ENCODE measurements at places on chromosomes 7 and 10.
A peak's percentile ranks its signal among the peaks of the same experiment; 100 is the strongest.

DNA sequence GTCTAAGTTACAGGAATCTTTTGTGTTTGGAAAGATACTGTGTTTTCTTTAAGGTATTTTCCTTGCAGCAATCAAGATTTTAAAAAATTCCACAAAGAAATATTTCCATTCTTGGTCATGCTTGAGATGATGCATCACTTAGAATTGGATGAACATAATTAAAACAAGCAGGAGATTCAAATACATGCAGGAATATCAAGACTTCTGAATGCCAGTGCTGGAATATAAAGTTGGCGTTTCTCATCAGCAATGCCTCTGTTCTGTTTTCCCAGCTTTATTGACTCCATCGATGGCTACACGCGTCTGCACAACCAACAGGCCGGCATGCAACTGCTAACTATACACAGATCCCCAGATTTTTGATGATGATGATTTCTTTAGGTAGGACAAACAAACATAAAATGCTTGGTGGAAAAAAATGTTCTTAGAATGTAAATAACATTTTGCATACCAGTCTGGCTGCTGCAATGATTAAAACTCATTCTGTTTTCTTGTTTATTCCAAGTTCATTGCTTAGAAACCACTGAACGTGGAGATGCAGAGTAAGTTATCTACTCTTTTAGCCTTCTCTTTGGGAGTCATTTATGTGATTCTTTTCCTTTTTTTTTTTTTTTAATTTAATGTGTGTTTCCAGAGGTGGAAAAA lies 91.3 kb upstream of the FAM171A1 start:
- DNase-seq = no peak

DNA sequence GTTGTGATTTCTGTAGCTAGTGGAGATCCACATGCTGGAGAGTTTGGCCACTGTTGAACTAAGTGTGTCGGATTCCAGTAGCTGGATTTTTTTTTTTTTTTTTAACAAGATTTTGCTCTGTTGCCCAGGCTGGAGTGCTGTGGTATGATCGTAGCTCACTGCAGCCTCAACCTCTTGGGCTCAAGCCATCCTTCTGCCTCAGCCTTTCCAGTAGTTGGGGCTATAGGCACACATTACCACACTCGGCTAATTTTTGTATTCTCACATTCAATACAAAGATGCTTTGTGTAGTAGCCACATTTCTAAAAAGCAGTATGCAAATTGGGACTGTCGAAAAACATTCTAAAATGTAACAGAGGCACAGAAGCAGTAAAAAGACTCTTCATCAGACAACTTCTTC lies 63.5 kb downstream of the RABGEF1 start:
- no peak for DNase-seq

GRCh38 chr10:54434782-54435181 lies 366.2 kb downstream of the PCDH15 start:
- no peak for DNase-seq

DNA sequence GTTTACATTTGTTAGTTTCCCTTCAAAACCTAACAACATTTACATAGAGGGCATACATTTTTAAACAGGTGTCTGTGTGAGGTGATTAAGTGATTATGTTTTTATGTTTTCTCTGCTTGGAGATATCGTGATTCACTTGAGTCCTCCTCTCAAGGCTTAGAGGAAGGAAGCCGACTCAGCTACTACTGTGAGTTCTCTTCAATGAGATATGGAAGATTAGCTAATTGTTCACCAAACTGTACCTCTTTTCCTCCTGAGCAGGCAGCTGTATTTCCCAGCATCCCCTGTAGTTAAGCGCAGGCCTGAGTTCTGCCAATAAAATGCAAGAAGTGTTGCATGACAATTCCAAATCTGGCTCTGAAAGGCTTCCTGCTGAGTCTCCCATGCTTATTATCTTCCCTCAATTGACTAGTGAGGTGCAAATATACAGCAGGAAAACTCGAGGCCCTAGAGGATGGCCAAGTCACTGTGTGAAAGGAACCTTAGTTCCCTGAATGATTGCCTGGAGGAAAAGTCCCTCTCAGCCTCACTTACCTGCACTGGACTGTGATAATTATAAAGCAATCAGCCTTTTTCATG lies 528.7 kb downstream of the GRM8 start:
- no peak for DNase-seq

GRCh38 chr7:44331682-44332081 lies 6.3 kb upstream of the CAMK2B start:
- DNase-seq = no peak

GRCh38 chr7:22420973-22421635 lies 64.2 kb upstream of the RAPGEF5 start:
- no peak for DNase-seq

DNA sequence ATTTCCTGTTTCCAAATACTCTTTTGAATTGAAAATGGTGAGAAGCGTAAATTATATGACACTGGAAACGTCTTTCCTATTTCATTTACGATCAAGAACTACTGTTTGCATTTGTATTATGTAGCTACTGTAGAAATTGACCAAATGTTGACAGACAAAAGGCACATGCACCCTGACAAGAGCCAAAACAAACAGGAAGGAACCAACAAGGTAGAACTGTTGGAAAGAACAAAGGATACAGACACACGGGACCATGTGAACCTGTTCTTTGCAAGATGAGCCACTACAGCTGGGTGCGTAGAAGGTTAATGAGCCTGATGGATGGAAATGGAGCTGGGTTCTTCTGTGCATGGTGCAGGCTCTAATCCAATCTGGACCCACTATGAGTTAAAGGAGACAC lies 48.4 kb upstream of the FZD8 start:
- DNase-seq = peak; percentile 89

DNA sequence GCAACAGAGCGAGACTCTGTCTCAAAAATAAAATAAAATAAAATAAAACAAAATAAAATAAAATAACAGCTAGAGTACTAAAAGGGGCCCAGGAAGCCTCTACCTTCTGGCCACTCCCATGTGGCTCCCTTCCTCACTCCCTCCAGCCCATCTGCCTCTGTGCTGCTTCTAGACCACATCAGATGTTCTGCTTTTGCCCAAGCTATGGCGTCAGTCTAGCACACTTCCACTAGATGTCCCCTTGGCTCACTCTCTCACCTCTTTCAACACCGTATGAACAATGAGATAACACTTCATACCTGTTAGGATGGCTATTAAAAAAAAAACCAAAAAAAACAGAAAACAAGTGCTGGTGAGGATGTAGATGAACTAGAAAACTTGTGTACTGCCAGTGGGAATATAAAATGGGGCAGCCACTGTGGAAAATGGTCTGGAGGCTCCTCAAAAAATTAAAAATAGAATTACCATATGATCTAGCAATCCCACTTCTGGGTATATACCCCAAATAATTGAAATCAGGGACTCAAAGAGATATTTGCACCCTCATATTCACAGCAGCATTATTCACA lies 132.3 kb downstream of the ARHGAP22 start:
- no peak for DNase-seq

DNA sequence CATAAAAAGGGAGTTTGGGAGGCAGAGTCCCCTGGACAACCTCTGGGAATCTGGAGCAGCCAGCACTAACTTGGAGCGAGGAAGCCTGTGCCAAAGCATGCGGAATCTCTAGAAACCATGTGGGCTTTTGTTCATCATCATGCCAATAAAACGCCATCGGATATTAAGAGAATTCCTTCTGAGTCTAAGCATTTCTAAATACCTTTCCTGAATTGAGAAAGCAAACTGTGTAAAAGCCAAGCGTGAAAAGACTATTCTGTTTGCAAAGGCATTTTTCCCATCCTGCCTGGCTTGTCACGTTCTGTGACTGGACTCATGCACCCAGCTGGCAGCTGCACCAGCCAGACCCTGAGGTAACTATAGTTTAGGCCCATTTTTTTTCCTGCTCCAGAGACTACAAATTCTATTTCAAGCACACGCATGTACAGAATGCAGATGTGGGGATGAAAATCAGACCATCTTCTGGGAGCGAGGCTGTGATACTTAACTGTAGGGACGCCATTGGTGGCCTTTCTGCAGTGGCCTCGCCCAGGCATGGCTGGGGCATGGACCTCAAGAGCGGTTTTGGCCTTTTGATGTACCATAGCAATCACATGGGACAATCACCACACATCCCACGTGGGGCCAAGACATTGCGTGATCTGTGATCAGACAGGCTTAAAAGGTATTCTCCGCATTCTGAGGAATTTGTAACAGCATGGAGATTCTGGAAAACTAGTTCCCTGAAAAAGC lies 218.9 kb downstream of the KIAA1217 start:
- no peak for DNase-seq

DNA sequence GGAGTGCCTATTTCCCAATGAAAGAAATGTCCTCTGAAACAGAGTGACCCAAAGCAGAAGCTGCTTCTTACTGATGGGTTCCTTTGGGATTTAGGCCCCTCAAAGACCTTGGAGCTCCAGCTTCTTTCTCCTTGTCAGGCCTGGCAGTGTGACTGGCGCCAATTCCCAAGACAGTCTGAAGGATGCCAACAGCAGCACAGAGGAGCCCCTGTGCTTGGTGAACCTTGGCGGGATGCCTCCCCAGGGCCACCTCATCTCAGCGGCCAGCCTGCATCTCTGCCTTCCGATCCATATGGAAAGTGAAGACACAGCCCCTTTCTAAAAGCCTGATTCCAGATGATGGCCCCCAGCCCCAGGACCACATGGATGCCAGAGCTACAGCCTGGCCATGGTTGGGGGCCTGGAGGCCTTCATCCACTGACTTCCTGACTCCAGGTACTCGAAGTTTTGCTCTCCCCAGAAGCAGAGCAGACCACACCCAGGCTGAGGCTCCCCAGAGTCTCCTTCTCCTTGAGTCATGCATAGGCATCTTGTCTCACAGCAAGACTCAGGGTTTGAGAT lies 45.4 kb downstream of the FBXW4 start:
- DNase-seq = no peak

DNA sequence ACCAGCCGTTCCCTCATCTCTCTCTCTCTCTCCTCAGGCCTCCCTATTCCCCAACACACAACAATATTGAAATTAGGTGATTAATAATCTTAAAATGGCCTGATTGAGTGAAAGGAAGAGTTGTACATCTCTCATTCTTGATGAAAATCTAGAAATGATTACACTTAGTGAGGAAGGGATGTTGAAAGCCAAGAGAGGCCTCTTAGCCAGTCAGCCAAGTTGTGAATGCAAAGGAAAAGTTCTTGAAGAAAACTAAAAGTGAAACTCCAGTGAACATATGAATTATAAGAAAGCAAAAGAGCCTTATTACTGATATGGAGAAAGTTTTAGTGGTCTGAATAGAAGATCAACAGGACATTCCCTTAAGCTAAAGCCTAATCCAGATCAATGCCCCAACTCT lies 695.1 kb downstream of the GRID1 start:
- DNase-seq = no peak

- DNase-seq = no peak
These were observed 132.9 kb downstream of the LRRN3 start for GRCh38 chr7:111223802-111224253.

- no peak for DNase-seq
These were observed 110.3 kb downstream of the KAT6B start for GRCh38 chr10:74936577-74937265.

- DNase-seq = no peak
These were observed 163.5 kb upstream of the ZMIZ1 start for GRCh38 chr10:78905015-78905956.

DNA sequence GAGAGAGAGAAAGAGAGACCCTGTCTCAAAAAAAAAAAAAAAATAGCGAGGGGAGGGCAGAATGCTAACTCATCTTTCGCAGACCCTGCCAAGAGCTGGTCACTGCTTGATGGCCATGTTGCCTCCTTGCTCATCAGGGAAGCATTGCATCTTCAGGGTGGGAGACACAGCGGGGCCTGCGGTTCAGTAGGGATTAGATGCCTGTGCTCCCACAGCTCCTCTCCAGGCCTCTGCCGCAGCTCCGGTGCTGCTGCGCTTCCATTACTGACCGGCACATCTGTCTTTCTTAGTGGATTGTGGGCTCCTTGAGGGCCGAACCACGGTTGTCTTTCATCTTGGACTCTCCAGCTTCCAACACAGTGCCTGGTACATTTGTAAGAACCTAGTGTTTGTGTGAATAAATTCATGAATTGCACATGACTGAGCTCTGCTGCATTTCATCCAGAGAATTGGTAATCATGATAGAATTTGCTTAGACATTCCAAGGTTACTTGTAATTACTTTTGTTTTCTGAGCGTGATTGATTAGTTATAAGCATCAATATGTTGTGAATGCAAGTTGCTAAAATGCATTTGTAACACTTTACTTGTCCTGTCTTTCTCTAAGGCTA lies 16.8 kb downstream of the HK1 start:
- no peak for DNase-seq

DNA sequence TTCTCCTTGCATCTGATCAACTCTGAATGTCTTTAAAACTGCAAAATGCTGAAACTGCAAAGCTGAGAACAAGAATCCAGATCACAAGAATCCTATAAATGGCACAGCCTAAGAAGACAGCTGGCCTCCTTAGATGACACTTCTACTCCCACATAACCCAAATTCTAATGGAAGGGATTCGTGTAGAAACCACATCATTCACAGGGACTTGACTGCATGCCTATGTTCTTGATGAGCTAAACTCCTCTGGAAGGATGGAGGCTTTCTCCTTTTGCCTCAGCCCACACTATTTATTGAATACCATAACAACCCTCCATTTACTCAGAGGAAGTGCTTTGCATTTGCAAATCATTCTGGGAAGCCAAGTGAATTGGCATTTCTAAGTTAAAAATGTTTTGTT lies 252.5 kb upstream of the VWC2 start:
- no peak for DNase-seq

GRCh38 chr7:99719996-99720769 lies 14.8 kb downstream of the CYP3A7 start:
- no peak for DNase-seq

GRCh38 chr7:130092598-130092997 lies 22.3 kb downstream of the KLHDC10 start:
- DNase-seq = no peak

DNA sequence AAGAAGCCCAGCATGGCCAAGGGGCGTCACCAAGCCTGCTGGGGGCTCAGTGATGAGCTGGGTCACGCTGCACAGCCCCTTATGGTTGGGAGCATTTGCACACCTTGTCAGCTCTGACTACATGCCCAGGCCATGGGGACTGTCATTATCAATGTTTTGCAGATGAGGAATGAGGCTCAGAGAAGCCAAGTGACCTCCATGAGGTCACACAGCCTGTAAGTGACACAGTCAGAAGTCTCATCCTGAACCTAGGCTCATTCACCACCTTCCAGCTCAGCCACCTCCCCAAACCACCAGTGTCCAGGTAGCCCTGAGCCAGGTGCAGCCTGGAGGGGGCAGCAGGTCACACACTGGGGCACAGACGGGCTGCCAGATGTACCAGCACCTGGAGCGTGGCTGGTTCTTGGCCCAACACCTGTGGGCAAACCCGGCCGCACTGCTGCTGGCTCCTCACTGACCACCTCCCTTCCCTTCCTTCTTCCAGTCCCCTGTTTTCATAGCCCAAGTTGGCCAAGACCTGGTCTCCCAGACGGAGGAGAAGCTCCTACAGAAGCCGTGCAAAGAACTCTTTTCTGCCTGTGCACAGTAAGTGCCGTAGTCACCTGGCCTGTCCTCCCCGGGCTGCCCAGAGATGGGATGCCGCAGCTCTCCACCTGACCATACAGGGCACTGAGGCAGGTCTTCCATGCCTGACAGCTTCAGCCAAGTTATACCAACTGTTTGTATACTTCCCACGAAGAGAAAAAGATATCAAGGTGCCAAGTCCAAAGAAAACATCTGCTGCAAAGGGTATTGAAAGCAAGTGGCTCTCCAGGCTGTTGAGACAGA lies 119.6 kb downstream of the RGS10 start:
- DNase-seq = no peak

All from T47D (cell line).